DMS 273 treated with DMSO at 0.1 percent for 48 hours (cell line): ENCODE measurements at places on chromosomes 5 and 9.
A peak's percentile ranks its signal among the peaks of the same experiment; 100 is the strongest.

GRCh38 chr9:6272229-6272598, 56.0 kb upstream of the TPD52L3 start:
- no peak for DNase-seq

DNA sequence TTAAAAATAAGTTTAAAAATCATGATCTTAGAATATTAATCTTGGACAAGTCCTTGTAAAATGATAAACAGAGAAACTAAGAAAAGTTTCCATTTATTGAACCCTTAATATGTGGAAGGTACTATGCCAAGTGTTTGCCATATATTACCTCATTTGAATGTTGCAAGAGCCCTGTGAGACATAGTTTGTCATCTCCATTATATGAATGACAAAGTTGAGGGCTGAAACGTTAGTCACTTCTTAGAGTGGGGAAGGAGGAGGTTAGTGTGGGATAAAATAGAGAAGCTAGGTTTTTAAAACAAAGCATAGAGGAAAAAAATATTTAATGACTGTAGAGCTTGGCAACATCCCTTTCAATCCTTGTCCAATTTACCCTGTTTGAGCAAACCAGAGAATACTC, 2.0 kb downstream of the TNC start:
- no peak for DNase-seq

- DNase-seq = no peak
Observed at GRCh38 chr9:74001382-74001781, 495.8 kb upstream of the RORB start.

DNA sequence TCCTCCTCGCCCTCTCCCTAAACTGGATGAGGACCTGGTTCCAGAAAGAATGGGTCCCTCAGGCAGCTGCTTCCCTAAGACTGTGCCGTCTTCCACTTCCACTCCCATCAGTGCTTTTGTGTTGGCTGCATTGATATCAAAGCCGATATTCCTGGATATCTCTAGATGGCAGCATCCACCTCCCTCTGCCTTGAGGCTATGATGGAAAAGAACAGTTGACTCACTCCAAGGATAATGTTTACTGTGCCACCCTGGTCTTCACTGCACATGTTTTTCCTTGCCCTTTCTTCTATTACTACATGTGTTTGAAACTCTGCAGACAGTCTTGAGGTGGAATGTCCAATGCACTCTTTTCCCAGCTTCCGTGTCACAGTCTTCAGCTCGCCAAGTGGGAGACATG, 211.6 kb downstream of the MAST4 start:
- DNase-seq = peak; percentile 2

GRCh38 chr5:160640406-160640805, 211.6 kb downstream of the ATP10B start:
- no peak for DNase-seq

GRCh38 chr9:121778252-121779225, 127.1 kb downstream of the DAB2IP start:
- DNase-seq = no peak

GRCh38 chr9:23582836-23583235, 243.2 kb downstream of the ELAVL2 start:
- DNase-seq = no peak

DNA sequence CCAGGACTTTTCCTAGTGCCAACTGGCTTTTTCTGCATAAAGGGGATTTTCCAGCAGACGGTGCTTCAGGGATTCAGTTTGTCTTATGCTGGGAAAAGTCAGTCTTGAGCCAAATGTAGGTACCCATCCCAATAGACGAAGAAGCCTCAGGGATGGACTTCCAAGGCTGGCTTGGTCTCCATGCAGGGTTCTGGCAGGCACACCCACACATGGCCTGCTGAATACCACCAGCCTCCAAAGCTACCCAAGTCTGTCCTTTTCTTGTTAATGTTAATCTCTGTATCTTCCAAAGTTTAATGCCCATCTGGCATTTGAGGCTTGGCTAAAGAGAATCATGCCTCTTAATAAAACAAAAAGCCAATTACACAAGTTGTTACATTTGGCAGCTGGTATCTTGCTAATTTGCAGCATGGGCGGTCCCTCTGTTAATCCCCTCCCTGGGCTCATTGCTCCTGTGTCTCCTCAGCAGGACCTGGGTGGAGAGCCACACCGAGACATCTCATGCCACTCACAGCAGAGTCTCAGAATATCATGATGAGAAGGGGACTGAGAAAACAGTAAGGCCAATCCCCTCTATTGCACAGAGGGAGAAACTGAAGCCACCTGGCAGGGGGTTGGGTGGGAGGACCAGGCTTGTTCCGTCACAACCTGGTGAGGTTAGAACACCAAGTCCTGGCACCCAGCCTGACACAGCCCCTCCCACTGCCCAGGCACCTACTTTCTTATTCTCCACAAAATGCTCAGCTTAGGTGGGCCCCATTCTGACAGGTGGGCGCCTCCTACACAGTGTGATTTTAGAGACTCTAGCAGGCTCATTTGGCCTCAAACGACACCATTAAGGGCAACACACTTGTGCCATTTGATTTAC, 243.2 kb downstream of the FSTL4 start:
- DNase-seq = peak; percentile 30

DNA sequence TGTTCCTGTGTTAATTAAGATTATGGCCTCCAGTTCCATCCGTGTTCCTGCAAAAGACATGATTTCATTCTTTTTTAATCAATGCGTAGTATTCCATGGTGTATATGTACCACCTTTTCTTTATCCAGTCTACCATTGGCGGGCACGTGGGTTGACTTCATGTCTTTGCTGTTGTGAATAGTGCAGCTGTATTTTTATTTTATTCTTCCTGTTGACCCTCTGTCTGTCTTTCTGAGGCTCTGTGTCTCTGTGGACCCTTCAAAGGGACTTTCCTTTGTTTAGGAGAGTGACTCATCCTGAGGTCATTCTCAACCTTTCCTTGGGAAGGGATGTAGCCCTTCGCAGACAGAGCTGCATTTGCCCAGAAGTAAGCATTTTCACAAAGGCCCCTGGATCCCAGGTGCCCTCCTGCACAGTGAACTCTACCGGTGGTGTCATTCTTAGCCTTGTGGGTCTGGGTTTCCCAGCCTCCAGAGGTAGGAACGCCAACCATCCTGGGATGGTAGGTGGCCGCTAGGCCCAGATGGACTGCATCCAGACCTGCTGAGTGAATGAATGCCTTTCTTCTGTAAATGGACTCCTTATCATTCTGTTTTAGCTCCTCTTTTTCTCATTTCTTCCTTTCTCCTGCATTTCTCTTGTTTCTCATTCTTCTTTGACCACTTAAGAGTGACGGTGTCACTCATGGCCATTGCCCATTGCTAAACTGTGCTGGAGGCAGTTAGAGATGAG, 22.4 kb downstream of the TRIO start:
- DNase-seq = no peak

GRCh38 chr9:37914701-37915358, 10.9 kb upstream of the SLC25A51 start:
- no peak for DNase-seq

GRCh38 chr5:102760815-102761214, 5.7 kb downstream of the PAM start:
- peak; percentile 37 for DNase-seq
